ENCODE measurements at places on chromosomes 2 and 18.

DNA sequence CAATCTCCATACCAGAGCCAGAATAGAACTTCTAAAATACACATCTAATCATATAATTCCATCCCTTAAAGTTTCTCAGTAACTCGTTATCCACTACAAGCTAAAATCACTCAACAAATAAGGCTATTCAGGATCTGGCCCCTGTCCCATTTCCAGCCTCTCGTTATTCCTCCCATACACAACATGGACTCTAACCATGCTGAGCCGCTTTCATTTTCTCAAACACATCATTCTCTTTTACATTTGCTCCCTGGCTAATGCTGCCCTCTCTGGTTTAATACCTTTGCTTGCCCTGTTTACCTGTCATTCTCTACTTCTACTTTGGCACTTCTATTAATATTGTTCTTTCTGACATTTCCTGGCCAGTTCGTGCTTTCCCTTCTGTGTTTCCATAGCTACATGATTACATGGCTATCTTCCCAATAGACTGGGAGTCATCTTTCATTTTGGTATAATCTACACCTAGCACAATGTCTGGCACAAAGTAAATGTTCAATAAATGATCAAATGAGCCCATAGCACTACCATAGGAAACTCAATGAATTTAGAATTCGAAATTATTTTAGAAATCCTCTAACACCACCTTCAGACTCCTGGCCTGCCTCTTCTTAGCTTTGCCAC is 163.6 kb upstream of the VRK2 start:
- no peak for DNase-seq

GRCh38 chr2:151159109-151159662 is 102.5 kb downstream of the RBM43 start:
- DNase-seq, result no peak

DNA sequence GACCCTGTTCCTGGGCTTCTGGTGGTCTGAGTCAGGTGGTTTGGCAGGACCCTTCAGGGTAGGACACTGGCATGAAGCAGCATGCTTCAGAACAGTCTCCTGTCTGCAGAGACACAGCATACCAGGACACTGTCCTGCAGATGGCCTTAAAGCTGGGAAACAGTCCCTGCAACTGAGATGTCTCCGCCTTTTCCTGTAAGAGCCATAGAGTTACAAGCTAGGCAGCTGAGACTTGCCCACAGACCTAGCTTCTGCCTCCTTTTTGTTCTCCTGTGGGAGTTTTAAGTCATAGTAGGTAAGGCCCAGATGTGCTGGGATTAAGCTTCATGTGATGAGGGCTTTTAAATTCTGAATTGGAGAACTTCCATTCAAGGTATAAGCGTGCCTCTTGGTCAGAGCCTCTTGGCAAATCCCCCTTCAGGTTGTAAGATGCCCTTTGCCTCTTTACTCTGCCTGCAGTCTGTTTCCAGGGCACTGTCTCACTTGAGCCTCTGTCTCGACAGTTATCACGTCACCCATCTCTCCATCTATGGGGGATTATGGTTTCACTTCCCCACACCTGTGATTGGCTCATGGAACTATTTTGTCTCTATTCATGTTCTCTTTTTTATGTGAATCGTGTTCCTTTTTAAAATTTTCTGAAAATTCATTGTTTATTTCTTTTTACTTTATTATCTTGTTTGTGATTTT is 51.8 kb downstream of the COA5 start:
- no peak for DNase-seq

DNA sequence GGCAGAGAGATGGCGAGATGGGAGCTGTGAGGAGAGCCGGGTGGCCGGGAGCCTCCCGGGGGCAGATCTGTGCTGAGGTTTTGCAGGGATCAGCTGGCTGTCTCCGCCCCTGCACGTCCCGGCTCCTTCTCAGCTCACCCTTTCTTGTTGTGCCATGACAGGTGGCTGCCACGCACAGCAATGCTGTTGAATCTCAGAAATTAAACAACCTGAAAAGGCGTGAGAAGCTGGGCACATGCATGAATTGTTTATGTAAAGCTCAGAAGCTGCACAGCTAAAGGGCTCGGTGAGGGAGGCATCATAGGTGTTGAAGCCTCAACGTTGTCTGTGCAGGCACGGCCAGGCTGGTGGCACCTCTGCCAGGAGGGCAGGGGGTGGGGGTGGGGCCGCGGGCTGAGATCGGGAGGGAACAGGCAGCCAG is 858 bp upstream of the RTP5 start:
- no peak for DNase-seq

DNA sequence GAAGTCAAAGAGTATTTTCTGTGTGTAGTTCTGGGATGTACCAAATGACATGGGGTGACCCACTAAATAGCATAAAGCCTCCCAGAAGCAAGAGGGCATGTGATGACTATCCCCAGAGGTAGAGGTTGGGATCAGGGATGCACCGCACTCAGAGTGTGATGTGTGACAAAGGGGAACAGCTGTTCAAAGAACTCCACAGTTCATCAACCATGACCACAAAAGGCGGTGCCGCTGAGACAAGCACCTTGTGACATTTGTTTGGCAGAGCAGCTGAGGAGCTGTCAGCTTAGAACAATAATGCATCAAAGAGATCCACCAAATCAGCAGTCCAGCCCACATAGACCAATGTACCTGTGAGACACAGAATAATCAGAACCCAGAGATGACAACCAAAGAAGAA is 81.3 kb downstream of the VWC2L start:
- DNase-seq, result no peak

DNA sequence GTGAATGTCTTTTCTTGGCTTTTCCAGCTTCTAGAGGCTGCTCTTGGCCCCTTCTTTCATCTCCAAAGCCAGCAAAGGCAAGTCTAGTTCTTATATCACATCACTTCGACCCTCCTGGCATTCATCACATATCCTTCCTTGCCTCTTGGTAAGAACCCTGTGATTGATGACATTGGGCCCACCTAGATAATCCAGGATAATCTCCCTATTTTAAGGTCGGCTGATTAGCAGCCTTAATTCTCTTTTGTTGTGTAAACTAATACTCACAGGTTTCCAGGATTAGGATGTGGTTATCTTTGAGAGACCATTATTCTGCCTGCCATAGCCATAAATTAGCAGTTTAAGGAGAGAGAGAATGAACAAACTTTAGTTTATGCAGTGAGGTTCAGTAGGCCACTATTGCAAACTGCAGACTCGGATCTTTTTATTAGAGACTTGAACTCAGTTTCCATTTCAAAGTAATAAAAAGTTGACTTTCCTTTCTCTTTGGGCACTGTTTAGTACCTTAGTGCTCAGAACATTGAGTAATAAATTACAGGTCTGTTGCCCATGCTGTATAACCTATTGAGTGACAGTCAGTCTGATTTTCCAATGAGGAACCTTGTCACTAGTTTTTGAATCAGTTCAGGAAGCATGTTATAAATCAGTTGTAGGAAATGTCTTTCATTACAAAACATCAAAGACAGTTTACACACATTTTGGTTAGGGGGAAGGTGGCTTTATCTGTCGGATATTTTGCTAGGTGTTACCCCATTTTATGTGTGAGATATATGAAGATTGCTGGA is 4.5 kb downstream of the NDUFV2 start:
- DNase-seq, result no peak

DNA sequence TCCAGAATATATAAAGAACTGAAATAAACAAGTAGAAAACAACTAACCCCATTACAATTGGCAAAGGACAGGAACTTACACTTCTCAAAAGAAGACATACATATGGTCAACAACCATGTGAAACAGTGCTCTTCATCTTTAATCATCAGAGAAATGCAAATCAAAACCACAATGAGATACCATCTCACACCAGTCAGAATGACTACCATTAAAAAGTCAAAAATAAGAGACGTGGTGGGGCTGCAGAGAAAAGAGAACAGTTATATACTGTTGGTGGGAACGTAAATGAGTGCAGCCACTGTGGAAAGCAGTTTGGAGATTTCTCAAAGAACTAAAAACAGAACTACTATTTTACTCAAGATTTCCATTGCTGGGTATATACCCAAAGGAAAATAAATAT is 1696.3 kb upstream of the TMEFF2 start:
- DNase-seq, result no peak

DNA sequence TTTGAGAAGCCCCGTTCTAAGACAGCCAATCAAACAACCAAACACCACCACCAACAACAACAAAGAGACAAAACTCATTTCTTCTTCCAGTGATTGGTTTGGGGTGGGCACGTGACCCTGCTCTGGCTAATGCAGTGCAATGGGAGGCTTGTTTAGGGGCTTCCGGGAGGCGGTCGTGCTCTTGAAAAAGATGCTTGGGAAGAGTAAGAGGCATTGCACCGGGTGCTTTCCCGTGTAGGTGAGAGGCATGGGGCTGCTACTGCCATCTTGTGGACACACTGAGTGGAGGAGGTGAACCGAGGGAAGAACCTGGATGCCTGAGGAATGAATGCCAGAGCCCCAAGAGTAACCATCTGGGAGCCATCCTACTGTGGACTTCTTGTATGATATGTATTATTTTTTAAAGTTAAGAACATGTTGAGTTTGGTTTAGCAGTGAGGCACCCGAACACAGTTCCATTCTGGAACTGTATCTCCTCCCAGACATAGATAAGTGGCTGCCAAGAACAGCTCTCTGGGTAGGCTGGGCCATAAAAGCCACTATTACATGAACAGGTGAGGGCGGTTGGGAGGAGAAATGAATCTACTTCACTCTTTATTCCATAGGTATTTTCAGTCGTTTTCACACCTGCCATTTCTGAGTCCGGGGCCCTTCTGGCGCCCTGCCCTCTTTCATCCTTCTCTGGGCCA is 19.1 kb upstream of the ARHGAP25 start:
- DNase-seq, result no peak

DNA sequence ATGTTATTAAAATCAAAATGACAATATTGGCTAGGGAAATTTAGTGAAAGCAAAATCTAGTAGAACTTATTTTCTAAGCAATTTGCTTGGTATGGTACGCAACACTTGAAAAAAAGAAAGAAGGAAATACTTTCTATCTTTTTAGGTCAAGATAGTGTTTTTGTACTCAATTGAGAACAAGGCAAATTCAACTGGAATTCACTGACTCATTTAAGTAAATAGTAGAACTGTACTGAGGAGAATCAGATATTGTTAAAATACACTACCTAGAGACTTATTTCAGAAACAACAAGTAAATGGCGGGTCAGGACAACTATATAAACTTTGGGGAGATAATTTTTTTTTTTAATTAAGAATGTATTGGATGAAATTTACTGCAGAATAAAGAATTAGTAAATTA is 18.9 kb downstream of the ZRANB3 start:
- DNase-seq, result no peak

GRCh38 chr2:76998704-76999103 is 523.5 kb downstream of the LRRTM4 start:
- no peak for DNase-seq

- no peak for DNase-seq
These were observed 48.6 kb upstream of the GPR17 start for GRCh38 chr2:127597046-127597983.

DNA sequence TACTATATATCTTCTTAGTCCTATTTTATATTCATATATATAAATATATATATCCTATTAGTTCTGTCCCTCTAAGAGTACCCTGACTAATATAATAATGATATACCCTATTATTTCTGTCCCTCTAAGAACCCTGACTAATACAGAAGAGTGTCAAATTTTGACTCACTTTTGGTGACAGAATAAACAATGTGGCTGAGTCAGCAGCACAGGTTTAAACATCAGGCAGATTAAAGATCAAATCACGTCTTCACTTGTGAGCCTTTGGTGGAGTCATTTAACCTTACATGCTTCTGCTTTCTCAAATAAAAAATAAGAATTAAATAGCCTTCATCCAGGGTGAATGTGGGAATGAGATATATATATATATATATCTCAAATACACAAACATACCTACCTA is 615.9 kb upstream of the GCFC2 start:
- no peak for DNase-seq

DNA sequence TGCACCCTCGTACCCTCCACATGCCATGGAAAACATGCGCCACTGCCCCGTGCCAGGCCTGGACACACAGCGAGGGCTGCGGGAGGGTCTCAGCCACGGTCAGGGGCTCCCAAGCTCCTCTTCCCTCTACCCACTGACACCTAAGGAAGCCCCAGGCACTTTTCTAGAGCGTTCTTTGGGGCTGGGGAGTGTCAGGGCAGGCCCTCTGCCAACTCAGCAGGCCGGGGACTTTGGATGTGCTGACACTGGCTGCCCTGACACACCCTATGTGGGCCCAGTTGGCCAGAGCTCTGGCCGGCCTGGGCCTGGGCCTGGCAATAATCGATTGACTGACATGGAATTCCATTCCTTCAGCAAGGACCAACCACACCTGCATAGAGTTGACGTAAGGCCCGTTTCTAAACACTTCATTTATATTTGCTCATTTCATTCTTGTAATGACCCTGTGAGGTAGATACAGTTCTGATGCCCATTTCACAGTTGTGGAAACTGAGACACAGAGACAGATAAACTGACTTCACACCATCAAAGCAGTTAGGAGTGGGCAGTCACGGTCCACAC is 70.5 kb downstream of the ZFP36L2 start:
- DNase-seq, result no peak

DNA sequence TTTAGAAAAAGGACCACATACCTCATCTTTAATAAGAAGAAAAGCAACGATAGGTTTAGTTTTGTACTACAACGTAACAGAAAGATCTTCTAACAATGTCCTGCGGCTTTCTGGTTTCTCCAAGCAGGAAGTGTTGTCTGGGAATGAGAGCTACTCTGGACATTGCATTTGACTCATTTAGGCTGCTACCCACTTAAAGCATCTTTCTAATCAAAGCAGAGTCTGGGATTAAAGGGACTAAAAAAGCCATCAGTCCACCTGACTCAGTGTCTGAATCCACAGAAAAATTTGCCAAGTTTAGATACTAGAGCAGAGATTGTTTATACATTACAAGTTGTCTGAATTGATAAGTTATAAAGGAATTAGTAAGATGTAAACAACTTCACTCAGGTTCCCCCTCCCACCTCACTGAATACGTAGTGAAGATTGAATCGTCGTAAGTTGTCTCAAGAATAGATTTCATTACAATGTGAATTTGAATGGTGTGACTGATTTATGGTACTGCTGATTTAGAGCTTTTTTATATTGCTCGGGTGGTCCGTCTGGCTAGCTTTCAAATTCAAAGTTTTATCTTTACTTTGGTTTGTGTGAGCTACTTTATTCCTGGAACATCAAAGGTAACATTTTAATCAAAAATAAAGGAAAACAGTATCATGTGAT is 70.2 kb upstream of the SMIM21 start:
- DNase-seq, result no peak

- DNase-seq, result no peak
These were observed 145.9 kb upstream of the COPS8 start for GRCh38 chr2:236939721-236940231.

- DNase-seq, result no peak
These were observed 17.7 kb downstream of the SLC66A2 start for GRCh38 chr18:79933765-79934164.
